Activated T-helper 1 cell treated with anti-CD3 and anti-CD28 coated beads, Interleukin-2, amount 50 U/mL, for 16 hours (primary cell): ENCODE measurements at places on chromosomes 7 and 10.

DNA sequence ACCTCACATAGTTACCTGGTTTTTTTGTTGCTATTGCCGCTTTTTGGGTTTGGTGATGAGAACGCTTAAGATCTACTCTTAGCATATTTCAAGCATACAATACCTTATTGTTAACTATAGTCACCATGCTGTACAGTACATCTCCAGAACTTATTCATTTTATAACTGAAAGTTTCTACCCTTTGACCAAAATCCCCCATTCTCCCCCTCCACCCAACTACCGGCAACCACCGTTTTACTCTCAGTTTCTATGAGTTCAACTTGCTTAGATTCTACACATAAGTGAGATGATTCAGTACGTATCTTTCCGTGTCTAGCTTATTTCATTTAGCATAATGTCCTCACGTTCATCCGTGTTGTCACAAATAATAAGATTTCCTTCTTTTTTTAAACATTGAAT is 86.7 kb upstream of the IL6 start:
- no peak for DNase-seq

- DNase-seq = no peak
Measured at GRCh38 chr10:86953747-86954680, 3.4 kb downstream of the MMRN2 start.

DNA sequence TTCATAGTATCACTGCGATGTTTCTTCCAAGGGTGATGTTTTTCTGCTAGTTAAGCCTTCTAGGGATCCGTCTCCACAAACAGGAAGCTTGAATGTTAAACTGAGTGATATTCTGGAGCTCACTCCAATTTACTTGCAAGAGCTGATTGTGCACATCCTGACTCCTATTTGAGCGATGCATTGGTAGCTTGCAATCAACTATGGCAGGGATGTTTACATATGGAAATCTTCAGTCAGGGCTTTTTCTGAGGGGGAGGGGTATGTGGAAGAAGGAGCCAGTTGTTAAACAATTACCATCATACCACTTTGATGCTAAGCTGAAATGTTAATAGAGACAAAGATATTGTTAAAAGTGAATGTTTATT is 43.2 kb upstream of the NXPH1 start:
- no peak for DNase-seq

- DNase-seq = no peak
Measured at GRCh38 chr7:88758381-88759229, 895 bp upstream of the ZNF804B start.

DNA sequence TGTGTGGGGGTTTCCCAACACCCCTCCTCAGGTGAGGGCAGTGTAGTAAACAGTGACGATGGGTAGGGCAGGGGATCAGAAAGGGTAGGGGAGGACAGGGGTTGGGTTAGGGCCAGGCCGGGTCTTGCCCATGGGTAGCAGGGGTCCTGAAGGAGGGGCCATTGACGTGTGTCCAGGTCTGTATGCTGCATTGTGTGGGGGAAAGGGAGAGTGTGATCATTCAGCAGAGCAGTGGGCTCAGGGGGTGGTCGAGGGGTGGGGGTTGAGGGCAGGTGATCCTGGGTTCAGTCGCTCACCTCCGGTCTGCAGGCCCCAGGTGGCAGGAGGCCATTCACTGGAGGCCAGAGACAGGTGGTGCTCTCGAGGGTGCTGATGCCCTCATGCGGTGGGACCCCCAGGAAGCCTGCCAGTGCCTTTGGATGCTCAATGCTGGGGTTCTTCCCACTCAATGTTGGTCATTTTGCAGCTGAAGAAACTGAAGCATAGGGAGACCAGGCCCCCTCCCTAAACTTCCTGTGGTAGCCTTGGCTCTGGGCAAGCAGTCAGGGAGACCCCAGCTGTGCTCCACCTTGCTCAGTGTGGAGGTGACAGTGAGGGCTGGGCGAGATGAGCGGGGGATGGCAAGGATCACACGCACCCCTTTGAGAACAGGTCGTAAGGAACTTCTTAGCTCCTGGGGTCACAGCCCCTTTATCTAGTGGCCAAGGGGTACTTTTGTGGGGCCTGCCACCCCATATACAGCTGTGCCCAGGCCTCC is 48.8 kb upstream of the CAMK2B start:
- no peak for DNase-seq

GRCh38 chr7:135001390-135002165 is 15.3 kb downstream of the AGBL3 start:
- DNase-seq = no peak

DNA sequence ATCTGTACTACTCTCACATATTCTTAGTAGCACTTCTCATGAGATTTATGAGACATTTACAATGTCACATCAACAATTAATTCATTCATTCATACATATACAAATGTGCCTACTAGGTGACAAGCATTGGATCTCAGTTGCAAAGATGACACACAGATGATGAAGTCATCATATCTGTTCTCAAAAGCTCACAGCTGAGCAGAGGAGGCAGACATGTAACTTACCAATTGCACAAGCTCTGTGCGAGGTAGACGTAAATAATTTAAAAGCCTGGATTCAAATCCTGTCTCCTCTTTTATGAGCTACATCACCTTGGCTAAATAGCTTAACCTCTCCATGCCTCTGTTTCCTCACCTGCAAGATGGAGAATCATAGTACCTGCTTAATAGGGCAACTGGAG is 109.4 kb upstream of the FAM133B start:
- no peak for DNase-seq

GRCh38 chr7:98998821-98999725 is 120.7 kb downstream of the TRRAP start:
- no peak for DNase-seq

DNA sequence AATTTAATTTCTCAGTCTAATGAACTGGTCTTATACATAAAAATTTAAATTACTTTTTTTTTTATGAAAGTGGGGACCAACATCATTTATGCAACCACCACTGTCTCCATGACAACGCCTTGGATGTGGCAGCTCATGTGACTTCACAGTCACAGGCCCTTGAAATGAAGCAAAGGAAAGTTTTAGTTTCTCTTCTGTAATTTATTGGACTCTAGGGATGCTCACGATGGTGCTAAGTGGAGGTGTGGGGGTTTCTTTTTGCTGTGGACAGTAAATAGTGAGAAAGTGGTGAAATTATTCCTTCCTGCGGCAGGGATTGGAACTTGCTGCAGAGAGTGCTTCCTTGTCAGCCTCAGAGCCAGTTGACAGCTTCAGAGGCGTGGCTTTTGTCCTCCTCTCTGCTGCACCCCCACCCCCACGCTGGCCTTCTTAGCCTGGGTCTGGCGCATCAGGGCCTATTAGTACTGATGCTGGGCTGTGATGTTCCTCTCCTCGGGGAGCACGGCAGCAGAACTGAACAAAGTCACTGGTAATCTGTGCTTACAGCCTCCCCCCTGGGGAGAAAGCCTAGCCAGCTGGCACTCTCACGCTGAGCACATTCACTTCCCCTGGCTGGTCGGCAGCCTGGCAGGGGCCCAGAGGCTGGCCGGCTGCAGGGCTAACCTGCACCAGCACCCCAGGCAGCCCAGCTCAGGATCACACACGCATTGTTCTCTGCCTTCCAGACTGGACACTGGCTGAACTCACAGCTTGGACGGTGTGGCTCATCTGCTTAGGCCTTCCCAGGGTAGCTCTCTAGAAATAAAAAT is 517.5 kb upstream of the GALNT17 start:
- DNase-seq = no peak

GRCh38 chr7:139917851-139918250 is 88.8 kb downstream of the TBXAS1 start:
- no peak for DNase-seq

DNA sequence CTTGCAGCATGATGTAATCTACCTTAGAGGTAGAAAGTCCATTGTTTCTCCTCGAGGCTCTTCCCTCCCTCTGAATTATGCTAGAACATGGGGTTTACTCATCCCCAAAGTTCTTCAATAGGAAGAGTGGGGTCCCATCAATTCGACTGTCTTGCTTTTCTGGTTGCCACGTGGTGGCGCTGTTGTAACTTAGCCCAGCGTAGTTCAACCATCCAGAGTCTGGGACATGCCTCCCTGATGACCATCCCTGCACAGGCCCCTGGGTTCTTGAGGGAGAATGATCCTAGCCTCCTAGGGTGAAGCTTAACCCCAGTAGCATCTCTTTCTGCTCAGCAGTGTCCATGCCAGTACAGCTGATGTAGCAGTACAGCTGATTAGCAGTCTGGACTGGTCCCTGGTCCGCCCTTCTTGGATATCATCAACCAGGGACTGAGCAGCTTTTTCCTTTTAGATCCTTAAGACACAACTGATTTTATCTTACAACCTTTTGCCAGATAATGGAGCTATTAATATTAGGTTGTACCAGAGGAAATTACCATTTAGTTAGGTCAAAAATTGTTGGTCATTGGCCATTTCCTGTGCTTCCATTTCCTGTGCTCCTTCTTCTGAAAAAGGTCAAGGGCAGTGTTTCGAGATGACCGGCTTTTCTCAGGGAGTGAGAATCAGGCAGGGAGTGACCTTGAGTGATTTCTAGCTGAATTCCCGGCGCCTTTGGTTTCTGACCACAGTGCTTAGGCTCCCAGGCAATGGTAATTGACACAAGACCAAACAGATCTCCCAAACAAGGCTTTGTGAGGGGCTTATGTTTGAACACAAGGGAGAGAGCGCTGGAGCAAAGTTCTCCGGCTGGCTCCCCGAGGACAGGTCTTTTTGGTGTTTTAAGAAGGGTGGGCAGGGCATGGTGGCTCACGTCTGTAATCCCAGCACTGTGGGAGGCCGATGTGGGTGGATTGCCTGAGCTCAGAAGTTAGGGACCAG is 65.4 kb downstream of the TACC2 start:
- DNase-seq = no peak

DNA sequence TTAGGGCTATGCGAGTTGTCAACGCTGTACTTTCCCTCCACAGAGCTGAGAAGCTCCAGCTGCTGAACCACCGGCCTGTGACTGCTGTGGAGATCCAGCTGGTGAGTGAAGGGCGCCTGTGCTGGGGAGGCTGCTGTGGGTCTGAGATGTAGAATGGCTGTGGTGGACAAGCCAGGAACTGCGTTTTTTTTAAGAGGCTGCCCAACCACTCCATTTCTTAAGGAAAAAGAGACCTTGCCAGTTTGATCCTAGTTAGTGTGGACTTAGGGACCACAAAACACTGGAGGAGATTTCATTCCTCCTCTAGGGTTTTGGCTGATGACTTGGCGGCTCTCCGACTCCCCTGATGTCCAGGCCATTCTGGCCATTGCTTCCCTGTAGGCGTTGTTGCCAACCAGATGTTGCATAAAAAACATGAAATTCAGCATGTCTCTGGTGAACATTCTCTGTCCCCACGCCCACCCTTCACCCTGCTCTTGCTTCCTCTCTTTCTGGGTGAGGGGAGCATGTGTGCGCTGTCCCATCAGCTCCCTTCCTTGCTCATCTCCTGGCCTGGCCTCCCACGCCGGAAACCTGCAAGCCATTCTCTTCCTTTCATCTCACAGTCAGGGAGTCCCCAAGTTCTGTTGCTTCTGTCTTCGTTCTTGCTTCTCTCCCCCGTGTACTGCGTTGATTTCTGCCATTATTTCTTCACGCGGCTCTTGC is 30.9 kb downstream of the CRCP start:
- no peak for DNase-seq

- DNase-seq = no peak
Measured at GRCh38 chr7:77222065-77222464, 22.4 kb upstream of the FGL2 start.

- DNase-seq = no peak
Measured at GRCh38 chr10:80110986-80111385, 21.5 kb upstream of the PLAC9 start.

DNA sequence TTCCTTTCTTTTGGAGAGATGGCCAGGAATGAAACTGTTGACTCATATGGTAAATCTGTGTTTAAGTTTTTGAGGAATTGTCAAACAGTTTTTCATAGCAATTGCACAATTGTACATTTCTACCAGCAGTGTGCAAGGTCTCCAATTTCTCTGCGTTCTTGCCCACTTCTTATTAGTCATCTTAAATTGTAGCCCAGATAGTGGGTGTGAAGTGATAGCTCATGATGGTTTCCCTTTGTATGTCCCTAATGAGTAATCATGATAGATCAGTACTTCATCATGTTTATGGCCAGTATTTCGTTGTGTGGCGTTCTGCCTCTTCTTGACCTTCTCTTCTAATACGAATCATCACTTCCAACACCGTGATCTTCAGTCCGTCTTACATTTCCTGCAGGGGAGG is 136.3 kb downstream of the DOCK1 start:
- no peak for DNase-seq

DNA sequence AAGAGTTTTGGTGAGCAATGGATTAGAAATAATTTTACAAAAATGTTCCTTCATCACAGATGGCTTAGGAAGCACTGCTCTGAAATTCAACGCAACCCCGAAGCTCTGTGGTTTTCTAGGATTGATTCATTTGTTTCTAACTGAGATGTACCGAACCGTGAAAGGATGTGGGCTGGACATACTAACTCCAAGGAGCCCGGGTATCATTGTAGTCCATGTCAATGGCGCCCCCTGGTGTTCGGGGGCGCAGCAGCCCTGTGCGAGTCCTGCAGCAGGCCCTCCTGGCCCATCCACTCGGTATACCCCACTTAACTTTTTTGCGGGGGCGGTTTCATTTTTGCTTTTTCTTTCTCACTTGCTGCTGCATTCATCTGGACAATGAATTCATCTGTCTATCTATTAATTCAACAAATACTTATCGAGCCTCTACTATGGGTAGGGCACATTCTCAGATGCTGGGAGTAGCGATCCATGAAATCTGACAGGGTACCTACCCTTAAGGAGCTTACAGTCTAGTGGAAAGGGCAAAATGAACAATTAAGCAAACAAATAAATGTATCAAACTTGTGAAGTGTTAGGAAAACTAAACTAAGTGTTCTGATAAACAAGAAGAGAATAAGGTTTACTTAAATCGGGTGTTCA is 25.2 kb upstream of the ITPRID1 start:
- DNase-seq = no peak

DNA sequence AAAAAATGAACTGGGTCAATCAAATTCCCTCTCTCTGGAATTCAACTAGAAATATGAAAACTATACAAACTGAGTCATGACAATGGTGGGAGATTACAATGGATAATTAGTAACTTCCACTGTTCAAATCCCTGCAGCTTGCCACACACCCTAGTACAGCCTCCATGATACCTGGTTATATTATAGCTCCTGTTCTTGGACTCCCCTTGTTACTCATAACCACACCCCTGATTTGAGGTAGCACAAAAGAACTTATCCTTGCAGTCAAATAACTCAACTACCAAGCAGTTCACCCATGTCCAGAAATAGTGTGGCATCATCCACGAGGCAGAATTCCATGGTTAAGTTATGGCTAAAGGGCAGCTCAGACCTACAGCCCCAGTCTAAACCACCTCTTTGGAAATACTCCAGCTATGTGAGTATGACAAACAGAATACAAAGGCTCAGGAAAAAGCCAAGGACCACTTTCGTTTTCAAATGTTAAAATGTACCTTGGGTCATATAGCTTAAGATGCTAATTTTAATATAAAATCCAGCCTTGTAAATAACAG is 164.7 kb downstream of the CPEB3 start:
- DNase-seq = no peak

GRCh38 chr7:75892634-75893272 is 13.9 kb downstream of the RHBDD2 start:
- DNase-seq = no peak

GRCh38 chr10:26441491-26442214 is 3.5 kb downstream of the APBB1IP start:
- no peak for DNase-seq
